Smooth muscle cell of trachea (primary cell): ENCODE measurements at places on chromosomes 7 and 10. TPM values are rescaled to one million over a fixed set of nuclear protein-coding genes. Genes with fewer than 3 reads are reported as not detected.

The BEND7 gene
- total RNA-seq, result 1.0 and 2.3 TPM in 2 replicates

The CALML3 gene
- not detected in 2 replicates for total RNA-seq

The PTN gene
- total RNA-seq, result 35.4 and 36.9 TPM in 2 replicates

The EGFR gene
- total RNA-seq, result 87.7 and 88.3 TPM in 2 replicates

The RHOBTB1 gene
- total RNA-seq, result 15.3 and 16.0 TPM in 2 replicates

The TBX20 gene
- not detected in 2 replicates for total RNA-seq

The BAIAP2L1 gene
- 1.3 and 4.1 TPM in 2 replicates for total RNA-seq

The AMPH gene
- total RNA-seq, result 4.7 and 7.8 TPM in 2 replicates

The IFIT1B gene
- not detected in 2 replicates for total RNA-seq

The AKR1C8 gene
- total RNA-seq, result not detected in 2 replicates
